ENCODE measurements at places on chromosomes 4 and X.

- no peak for DNase-seq
Observed at GRCh38 chr4:518569-519083, 19.6 kb downstream of the PIGG start.

GRCh38 chrX:119990556-119991004 lies 47.0 kb upstream of the NKAP start:
- DNase-seq, result no peak

- peak; percentile 97 for DNase-seq
Observed at GRCh38 chr4:38752941-38753806, 29.6 kb downstream of the TLR10 start.

DNA sequence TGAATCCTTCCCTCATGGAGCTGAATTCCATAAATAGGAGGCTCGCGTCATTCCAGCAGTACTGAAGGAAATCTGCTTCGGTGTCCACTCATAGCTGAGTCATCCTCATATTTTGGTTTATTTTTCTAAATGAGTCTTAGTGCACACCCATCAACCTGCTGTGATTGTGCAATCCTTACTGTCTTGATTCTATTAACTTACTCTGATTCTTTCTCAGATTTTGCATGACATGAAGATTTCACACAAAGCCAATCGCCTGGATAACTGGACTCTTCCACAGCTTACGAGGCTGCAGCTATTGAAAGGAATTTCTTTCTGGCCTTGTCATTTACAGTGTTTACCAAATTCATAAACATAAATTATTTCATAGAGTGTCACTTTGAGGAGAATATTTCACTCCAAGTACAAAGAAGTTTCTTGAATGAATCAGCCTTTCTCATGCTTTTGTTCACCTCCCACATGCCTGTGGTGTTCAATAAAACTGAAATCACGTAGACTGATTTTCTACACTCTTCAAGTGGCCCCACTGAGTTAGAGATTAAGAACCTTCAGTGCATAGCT lies 207.6 kb upstream of the SLITRK2 start:
- no peak for DNase-seq

DNA sequence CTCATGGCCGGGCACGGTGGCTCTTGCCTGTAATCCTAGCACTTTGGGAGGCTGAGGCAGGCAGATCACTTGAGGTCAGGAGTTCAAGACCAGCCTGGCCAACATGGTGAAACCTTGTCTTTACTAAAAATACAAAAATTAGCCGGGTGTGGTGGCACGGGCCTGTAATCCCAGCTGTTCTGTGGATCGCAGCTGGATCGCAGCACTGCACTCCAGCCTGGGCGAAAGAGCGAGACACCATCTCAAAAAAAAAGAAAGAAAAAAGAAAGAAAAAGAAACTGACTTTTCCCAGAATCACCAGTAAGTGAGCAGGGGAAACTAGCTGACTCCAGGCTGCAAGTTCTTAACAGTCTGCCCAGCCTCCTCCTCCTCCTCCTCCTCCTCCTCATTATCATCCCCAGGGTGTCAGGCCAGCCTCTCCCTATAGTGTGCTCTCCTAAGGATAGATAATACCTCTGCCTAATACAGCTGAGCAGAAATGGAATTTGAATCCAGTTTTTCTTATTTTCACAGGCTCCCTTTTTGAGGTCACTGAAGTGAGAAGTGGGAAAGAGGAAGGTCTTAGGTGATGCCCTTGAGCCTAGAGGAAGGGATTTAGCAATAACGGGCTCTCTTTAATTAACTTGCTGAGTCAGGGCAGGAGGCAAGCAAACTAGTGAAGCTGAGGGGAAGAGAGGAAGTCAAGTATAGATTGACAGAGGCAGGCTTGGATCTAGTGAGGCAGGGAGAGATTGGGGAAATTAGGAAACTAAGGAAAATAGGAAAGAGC lies 11.8 kb upstream of the ELF2 start:
- no peak for DNase-seq

DNA sequence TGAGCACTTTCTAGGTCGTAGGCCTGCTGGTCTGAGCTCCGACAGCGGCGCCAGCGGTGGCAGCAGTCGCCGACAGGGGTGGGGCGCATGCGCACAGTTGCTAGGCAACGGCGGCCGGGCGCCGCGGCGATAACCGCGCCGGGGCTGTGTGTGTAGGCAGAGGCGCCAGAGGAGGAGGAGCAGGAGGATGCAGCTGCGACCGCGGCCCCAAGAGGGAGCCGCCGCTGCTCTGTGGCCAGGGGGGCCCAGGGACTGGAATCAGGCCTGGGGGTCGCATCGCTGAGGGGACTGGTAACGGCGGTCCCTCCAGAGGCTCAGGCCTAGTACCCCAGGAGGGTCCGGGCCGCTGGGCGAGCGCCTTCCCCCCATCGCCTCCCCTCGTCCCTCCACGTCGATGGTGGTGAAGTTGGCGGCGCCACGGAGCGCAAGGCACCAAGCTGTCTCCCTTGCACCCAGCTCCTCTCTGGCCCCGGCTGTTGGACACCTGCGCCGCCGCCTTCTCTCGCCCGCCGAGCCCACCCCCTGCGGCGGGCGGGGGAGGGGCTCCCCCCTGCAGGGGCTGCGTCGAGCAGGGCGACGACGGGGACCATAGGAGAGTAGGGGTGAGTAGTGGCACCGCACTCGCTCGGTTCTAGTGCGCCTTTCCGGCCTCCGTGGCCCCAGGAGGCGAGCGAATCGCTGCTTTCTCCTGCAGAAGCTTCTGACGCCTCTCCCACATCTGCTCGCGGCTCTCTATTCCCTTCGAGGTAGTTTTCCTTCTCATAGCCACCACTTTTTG lies 58.6 kb upstream of the ZC4H2 start:
- peak; percentile 85 for DNase-seq

DNA sequence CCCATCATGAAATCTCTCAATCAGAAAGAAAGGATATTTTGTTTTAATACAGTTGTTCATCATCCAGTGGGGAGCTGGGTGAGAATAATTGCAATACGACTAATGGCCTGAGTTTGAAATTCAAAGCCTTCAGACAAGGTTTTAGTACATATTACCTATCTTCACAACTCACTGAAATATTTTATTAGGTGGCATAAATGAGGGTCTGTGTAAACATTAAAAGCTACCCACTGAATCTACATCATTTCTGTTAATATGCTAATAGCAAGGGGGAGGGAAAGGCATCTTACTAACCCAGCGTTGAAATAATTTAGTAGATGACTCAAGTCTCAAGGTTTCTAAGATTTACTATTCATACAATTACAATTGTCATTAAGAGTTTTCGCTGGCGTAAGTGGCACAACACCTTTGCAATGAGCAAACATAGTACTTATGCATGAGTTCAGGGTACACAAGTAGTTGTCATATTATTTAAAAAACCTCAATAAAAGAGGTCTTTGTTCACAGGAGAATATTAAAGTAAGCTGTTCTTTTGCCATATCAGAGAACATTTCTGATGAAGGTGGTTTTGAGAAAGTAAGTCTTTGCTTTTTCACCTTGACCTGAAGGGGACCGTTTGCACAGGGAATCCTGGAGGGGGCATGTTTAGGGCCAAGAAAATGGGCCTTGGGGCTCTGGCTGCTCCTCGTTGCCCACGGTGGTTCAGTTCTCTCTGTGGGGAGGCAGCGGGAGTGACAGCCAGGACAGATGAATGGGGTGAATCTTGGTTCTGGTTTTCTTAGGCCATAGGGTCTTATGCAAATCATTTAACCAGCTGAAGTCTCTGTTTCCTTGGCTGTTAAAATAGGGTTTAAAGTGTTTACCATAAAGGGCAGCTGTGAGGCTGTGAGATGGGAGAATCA lies 4.5 kb upstream of the RHOH start:
- DNase-seq, result no peak

DNA sequence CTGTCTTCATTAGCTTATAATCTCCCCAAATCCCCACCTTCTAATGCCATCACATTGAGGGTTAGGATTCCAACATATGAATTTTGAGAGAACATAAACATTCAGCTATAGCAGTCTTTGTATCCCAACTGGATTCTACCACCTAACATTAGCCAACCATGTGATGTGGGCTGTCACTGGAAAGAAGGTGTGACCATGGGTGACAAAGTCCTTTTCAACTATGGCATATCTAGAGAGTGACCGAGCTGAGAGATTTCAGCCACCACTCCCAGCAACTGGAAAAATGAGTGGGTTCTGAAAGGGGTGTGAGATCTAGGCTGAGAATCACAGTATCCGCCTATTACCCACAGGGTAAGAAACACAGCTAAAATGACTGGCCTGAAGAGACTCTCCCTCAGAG lies 22.1 kb downstream of the GABRB1 start:
- no peak for DNase-seq

- DNase-seq, result no peak
Observed at GRCh38 chr4:5974321-5974720, 43.9 kb downstream of the C4orf50 start.

DNA sequence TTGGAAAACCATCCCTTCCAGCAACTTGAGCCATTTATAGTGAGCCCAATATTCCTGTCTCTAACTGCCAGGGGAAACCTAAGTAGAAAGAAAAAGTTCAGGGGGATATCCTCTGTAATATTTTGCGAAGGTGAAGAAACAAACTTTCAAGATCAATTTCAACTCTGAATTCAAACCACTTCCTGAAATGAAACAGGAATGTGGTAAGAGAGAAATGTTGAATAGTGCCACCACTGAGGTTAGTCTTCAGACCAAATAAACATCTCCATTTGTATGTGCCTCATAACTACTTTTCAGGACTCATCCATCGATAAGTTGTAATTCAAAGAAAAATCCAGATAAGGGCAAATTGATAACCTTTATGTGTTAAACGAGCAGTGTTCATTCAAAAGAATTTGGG lies 128.7 kb downstream of the GABRB1 start:
- DNase-seq, result no peak

DNA sequence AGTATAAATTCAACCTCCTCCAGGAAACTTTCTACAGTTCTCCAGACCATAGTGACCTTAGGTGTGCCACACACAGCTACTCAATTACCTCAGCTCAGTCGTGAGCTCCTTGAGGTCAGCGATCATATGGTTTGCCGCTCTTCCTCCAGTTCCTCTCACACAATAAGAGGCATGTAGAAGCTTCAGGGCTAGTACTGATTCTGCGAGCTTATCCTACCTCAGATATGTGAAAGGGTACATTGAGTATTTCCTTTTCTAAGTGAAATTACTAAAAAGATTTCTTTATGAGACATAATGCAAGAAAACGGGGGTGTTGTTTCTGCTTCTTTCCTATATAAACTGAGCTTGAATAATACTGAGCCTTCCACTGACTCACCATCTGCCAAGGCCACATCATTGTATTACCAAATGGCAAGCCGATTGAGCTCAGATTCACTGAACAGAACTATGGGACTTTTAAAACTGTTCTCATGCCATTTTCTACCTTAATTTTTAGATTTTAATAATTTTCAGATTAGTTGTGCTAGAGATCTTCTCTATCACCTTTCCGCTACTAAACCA lies 183.1 kb downstream of the HS6ST2 start:
- no peak for DNase-seq

GRCh38 chrX:42070866-42071265 lies 147.5 kb upstream of the CASK start:
- DNase-seq, result no peak

DNA sequence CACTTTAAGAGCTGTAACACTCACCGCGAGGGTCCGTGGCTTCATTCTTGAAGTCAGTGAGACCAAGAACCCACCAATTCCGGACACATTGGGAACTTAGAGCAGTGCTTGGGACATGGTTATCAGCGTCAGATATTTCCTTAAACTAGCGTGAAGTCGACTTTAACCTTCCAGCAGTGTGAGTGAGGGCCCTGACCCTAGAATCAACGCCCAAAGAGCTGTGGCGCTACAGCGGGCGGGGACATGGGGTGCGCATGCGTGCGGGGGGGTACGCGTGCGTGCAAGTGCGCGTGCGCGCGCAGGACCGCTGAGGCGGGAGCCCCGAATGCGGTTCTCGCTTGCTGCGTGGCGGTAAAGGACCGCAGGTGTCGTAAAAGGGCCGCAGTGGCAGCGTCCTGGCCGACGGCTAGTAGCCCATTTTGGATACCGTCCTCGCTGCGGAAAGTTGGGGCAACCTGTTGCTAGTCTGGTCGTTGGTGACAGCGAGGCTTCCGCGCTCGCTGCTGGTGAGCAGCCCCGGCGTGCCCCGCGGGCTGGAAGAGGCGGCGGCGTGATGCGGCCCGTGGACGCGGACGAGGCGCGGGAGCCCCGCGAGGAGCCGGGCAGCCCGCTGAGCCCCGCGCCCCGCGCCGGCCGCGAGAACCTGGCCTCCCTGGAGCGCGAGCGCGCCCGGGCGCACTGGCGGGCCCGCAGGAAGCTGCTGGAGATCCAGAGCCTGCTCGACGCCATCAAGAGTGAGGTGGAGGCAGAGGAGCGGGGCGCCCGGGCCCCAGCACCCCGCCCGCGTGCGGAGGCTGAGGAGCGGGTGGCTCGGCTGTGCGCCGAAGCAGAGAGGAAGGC lies 19.8 kb upstream of the S100P start:
- DNase-seq, result peak; percentile 94

- DNase-seq, result peak; percentile 39
Observed at GRCh38 chr4:1793940-1794808, 1.1 kb downstream of the FGFR3 start.

- DNase-seq, result peak; percentile 51
Observed at GRCh38 chr4:130478406-130478805, 1382.5 kb downstream of the C4orf33 start.

DNA sequence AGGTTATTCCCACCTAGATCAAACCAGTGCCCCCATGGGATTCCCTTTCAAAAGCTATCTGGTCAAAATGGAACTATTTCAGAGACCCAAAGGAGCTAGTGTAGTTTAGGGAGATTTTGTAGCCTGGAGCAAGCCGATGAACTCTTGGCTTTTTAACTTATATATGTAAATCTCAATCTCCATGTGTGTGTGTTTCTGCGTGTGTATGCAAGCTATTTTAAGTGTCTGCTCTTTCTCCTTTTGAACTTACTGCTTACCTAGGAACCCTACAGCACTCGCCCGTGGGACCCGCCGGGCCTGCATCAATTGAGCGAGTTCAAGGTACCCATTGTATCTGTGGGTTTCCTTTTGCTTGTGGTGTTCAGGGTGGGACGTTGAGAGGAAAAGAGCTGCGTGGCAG lies 10.4 kb downstream of the CSTF2 start:
- no peak for DNase-seq

- DNase-seq, result no peak
Observed at GRCh38 chrX:54560411-54560810, 30.4 kb downstream of the GNL3L start.

DNA sequence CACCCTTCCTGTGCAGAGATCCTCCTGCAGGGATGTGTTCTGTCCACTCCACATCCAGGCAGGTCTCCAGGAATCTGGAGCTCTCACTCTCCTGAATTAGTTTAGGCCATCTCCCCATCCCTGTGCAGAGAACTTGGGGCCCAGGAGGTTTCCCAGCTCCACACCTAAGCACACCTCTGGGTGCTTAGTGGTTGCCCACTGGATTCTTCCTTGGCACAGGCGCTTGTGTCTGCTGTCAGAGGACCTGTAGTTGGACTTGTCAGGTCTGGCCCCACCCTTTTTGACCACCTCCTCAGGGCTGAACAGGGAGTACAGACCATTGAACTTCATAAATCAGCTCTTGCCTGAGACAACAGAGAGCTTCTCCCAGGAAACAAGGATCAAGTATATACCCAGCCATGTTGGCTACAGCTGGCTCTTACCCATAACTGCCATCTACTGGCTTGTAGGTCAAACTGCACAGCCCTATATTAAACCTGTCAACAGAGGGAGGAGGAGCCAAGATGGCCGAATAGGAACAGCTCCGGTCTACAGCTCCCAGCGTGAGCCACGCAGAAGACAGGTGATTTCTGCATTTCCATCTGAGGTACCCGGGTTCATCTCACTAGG lies 275.5 kb downstream of the PPARGC1A start:
- DNase-seq, result no peak
